ENCODE measurements at places on chromosomes 1 and 21.
A peak's percentile ranks its signal among the peaks of the same experiment; 100 is the strongest.

DNA sequence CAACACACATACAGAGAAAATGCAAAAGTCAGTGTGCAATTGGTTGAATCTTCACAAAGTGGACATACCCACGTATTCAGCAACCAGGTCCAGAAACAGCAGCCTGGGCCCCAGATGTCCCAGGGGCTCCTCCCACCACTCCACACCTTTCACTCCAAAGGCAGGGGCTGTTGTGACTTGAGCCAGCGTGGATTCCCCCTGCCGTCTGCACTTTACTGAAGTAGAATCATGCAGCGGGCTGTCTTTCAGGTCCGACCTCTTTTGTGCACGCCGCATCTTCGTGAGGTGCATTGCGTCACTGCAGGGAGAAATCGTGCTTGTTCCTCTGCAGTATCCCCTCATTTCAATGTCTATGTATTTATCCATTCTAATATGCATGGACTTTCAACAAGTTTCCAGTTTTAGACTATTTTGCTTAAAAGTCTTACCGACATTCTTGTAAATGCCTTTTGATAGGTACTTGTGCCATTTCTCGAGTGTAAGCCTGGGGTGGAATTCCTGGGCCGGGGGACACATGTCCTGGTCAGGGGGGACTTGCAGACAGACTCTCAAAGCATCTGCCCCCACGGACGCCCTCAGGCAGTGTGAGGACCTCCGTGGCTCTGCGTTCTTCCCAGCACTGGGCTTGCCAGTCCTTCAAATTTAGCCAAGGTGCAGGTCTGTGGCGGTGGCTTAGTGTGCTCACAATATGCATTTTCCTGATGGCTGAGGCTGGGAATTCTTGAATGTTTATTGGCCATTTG lies 29.3 kb upstream of the ACTRT2 start:
- no peak for DNase-seq

DNA sequence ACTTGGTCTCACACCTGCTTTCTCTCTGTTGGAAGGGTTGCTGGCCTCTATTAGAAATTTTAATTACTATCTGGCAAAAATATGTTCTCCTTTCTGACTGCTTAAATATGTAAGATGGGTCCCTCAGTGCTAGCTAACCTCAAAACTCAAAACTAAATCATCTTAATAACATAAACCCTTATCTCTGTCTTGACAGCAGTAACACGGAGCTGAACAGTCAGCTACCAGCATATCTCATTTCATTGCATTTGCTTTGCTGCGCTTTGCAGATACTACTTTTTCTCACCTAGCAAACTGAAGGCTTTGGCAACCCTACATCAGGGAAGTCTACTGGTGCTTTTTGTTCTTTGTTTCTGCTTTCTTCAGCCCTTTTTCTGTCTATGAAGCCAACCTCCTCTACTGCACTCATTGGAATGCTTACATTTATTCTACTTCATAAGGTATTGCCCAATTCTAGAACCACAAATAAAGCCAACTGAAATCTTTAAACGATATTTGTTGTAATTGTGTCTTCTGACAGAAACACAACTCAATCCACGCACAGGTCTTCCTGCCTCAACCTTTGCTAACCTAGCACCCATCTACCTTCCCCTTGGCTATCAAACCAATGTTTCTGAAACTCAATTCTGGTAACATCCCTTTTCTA lies 95.6 kb downstream of the RERE start:
- DNase-seq, result no peak

DNA sequence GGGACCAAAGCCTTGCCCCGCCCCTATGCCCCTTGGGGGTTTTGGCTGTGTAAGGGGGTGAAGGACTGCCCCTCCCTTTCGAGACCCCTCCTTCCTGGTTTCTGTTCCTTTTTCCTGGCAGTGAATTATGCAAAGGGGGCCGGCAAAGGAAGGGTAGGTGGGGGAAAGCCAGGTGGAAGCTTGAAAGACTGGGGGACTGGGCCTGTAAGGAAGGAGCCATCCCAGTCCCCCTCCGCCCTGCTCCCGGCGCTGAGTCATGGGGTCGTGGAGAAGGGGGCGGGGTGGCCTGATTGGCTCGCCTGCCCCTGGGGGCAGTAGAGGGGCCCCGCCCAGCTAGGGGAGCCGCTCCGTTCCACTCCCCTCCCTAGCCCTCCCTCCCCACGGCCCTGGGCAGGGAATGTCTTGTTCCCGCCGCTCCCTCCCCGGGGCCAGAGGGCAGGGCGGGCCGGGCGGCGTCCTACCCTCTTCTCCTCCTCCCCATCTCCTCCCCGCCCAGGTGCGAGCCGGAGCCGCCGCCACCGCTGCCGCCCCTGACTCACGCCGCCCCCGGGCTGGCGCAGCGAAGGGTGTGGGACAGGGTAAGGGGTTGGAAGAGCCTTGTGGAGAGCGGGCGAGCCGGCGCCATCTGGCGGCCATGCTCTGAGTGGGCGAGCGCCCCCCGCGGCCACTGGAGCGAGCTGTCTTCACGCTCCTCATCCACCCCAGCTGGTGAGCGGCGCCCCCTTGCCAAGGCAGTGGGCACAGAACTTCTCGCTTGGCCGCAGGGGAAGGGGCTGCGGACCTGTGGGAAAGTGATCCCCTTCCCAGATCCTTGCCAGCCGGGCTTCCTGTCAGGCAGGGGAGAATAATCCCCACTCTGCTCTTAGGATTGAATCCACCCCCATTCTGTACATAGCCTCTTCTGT lies 14.7 kb downstream of the ZBTB7B start:
- DNase-seq, result peak; percentile 94

GRCh38 chr1:11898086-11898785 lies 28.0 kb downstream of the KIAA2013 start:
- peak; percentile 57 for DNase-seq

GRCh38 chr21:44869781-44870747 lies 3.4 kb downstream of the PTTG1IP start:
- DNase-seq, result no peak

Measured in posterior cingulate gyrus (tissue), 11 donors.